ENCODE measurements at places on chromosomes 6 and 20.
A peak's percentile ranks its signal among the peaks of the same experiment; 100 is the strongest.

DNA sequence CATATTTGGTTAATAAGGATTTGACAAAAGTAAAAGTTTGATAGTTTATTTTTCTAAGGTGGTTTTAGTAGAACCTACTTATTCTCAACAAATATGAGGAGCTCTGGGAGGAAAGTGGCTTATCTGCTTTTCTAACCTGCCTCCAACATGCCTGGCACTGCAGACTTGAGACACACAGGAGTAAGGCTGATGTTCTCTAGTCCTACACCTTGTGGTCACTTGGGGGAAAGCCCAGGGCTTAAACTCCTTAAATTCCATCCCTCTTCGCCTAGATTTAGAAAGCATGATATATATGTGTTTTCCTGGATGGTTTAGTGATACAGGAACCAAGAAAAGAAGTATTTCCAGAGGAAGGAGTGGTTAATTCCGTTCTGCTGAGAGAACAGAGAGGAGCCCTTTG lies 39.9 kb upstream of the SAMD5 start:
- DNase-seq, result no peak

DNA sequence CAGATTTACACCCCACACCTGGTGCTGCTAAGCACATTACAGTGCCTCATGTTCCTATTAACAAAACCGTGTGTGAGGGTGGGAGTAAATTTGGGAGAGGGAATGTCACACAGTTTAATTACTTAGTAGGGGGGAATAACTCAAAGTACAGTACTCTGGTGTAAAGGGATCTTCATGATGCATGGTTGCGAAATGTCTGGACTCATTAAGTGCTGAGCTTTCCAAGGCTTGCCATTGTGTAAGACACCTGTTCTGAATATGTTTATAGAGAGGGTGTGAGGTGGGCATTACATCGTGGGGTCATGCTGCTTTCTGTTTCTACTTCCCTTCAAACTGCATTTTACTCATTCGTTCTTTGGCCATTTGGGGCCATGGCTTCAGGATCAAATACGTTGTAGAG lies 181.2 kb downstream of the ADGRG6 start:
- no peak for DNase-seq

DNA sequence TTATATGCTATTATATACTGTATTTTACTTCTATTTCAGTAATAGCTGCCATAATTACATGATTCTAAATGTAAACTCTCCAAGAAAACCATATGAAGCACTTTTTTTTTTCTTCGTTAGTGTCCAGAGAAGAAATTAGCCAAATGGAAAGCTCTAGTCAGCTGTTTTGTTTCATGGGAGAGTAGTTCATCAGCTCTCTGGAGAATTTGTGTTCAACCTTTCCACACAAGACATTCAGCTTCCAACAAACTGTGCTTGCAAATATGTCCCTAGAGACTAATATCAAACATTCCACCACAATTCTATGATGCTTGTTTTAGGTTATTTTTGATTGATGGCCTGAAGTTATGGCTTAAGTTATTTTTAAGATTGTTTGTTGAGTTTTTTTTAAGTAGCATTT lies 19.5 kb downstream of the FHL5 start:
- no peak for DNase-seq

GRCh38 chr6:74651948-74652842 lies 553.7 kb downstream of the COL12A1 start:
- no peak for DNase-seq

DNA sequence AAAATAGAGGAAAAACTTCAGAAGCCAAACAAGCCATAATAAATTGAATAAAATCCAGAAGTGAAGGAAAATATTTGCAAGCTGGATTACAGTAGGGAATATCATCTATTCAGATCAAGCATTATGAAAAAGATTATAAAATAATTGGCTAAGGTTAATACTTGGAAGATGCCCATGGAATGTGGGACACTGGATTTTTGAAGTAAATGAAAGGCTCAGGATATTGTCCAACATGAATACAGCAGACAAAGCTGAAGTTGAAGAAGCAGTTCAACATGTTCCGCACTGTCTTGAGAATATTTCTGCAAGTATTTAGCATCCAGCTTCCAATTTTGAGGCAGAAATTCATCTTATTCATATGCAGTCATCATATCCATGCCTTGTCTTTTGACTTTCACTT lies 1278.4 kb upstream of the GJE1 start:
- no peak for DNase-seq

DNA sequence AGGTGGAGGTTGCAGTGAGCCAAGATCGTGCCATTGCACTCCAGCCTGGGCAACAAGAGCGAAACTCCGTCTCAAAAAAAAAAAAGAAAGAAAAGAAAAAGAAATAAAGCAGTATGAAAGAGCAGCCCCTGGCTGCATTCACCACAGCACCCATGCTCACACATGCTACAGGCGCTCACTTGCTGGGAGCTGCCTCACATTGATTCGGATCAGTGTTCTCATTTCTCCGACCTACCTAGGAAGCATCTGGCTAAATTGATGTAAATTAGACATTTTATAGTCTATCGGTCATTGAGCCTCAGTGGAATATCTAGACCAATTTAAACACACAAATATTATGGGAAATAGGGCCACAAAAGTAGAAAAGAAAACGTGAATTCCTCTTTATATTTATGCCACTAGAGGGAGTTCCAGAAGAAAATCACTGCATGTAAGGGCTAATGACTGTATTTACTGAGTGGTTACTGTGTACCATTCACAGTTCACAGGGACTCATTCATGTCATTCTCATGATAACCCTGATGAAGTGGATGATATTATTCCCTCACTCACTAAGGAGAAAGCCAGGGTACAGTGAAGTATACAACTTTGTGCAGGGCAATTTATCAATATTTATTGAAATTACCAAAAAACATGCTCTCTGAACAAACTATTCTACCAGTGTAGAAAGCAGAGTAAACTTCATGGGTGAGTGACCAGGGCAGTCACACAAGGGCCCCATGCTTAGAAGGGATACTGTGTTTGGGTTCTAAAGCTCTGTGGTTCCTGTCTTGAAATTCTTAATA lies 5.3 kb upstream of the MOG start:
- DNase-seq, result no peak

- no peak for DNase-seq
These were observed 74.7 kb downstream of the EYA4 start for GRCh38 chr6:133315811-133316210.

GRCh38 chr6:155201461-155202226 lies 62.2 kb upstream of the CLDN20 start:
- DNase-seq, result no peak

- no peak for DNase-seq
These were observed 628.0 kb upstream of the ID4 start for GRCh38 chr6:19209202-19209601.

DNA sequence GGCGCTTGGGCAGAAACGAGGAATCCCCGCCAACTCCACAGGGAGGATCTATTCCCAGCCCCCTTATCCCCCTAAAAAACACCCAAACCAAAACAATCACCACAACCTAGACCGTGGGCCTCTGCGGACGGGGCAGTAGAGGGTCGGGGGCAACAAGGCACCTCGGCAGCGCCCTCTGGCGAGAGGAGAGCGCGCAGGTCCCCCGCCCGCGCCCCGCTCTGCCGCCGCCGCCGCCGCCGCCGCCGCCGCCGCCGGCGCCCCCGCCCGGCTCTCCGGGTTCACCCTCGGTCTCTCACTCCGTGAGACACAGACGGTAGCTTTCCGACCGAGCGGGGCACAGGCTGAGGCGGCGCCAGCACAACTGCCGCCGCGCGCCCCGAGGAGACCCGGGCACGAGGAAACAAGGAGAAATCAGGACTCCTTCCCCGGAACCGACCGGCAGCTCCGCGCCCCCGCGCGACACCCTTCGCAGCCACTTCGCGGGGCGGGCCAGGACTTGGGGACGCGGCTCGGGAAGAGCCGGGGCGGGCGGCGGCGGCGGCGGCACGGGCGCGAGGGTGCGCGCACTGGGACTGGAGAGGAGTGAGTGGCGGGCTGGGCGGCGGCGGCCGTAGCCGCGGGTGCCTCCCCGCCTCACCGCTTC lies at the start of gene SLC35F1:
TSS of gene SLC35F1 (plus strand) at position 307 of the 643 bp plus-strand sequence.
- DNase-seq, result peak; percentile 14

GRCh38 chr6:111552241-111552744 lies 53.4 kb downstream of the TRAF3IP2 start:
- no peak for DNase-seq

GRCh38 chr6:88870717-88871330 lies 92.6 kb downstream of the RNGTT start:
- peak; percentile 4 for DNase-seq

DNA sequence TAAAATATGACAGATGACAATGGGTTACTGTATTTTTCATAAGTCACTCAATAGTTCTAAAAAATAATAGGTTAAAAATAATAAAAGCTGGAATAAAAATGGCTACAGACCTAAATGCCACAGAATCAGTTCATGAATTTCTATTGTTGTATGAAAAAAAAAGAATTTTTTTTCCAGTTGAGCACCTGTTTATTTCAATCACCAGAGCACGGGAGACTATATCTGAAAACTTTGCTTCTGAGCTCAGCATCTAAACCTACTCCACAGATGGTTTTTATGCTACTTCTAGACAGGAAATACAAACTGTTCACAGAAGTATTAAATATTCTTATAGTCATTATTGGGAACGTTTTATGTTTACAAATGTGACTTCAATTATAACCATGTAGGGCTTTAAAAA lies 50.4 kb downstream of the HMGN3 start:
- no peak for DNase-seq

DNA sequence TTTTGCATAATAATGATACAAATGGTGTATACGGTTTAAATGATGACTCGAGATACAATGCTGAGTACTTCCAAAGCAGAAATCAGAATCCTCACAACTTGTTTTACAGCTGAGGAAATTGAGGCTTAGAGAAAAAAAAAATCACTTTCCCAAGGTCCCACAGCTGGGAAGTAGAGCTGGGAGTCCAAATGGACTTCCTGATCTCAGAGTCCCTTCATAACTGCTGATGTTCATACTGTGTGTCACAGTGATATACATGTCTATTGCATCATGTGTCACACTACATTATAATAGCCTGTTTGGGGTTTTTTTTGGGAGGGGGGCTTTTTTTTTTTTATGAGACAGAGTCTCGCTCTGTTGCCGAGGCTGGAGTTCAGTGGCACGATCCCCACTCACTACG lies 8.5 kb downstream of the HM13 start:
- DNase-seq, result no peak

DNA sequence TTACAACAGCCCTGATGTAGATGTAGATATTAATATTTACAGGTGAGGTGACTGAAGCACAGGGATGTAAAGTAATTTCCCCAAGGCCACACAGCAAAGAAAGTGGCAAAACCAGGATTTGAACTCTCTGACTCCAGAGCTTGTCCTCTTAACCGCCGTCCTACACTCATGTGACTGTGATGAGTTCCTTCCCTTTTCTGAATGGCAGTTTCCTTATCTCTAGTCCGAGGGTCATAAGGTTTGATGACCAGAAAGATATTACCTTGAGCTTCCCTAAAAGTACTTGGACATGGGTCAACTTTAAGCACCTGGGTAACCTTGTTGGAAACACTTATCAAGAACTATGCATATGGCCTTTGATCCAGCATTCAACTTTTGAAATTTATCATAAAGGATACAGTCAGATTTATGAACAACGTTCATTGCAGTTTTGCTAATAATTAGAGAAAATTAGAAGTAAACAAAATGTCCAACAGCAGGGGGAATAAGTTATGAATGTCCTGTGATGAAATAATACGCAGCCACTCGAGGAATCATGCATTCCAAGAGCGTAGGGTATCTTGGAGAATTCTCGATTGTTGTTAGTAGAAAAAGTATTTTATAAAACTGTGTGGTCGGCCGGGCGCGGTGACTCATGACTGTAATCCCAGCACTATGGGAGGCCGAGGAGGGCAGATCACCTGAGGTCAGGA lies 2.3 kb upstream of the TLDC2 start:
- DNase-seq, result no peak

GRCh38 chr6:7543789-7544424 lies 2.4 kb downstream of the DSP start:
- DNase-seq, result no peak

- DNase-seq, result no peak
These were observed 227.5 kb downstream of the ATXN1 start for GRCh38 chr6:16533721-16534136.

DNA sequence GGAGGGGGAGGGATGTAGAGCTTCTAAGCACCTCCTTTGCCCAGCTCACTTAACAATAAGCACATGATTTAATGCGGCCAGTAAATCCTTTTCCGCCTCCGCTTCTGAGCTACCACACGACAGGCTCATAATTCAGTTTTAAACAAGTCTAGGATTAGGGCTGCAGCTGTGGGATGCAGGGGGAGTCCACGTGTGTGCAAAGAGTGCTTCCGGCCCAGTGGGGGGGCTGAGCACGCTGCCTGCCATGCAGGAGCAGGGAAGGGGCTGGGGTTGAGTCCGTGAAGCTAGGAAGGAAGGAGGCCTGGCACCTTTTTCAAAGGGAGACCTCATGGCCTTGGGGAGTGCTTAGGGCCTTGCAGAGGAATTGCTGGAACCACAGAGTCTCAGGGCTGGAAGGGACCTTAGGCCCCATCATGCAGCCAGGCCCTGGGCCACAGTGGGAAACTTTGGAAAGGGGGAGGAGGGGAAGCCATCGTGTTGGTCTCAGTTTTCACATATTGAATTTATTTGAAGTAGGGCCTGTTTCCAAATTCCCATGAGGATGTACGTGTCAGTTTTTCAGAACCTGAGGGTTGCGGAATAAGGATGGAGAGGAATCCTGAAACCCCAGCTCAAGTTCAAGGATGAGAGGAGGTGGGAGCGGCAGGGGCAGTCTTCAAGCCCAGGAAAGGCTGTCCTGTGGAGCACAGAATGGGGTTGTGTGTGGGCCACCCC lies 96.1 kb downstream of the VEGFA start:
- DNase-seq, result no peak

DNA sequence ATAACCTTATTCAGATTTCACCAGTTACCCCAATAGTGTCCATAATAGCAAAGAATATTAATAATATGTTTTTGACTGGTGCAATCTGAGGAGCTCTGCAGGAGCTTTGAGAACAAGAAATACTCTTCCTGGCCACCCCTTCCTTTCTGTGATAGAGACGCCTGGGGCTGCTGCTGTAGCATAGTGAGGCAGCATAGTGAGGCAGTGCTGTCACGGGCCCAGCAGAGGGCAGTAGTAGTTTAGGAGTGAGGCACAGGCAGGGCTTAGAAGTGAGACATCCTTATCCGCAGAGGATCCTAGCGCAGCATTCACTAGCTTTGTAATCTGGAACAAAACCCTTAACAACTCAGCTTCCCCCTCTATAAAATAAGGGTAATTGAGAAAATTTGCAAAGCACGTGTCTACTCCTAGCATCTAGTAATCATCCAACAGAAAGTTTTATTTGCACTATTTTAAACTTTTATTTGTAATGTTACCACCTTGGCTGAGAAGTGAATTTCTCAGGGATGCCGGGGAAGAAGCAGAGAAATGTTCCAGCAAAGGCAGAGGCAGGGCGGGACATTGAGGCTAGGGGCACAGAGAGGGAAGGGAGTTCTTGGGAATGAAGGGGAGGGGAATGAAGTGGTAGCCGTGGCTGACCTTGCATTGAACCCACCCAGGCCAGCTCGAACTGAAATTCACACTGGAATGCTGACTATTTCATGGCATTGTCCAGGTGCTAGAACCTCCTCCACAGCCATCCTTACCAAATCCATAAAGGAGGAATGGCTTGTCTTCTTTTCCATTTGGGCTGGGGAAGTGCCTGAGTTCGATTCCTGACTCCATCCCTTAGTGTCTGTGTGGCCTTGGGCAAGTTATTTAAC lies 78.8 kb downstream of the CDS2 start:
- peak; percentile 43 for DNase-seq

Measured in stimulated activated CD4-positive, alpha-beta T cell treated with anti-CD3 and anti-CD28 coated beads, Interleukin-1b, Interleukin-23, amount 100 ng/mL, for 1 hour (primary cell).